AG09309 (cell line): ENCODE measurements at places on chromosomes 1 and 21.

GRCh38 chr1:44114098-44114497, 4.5 kb upstream of the KLF17 start:
- no peak for DNase-seq

DNA sequence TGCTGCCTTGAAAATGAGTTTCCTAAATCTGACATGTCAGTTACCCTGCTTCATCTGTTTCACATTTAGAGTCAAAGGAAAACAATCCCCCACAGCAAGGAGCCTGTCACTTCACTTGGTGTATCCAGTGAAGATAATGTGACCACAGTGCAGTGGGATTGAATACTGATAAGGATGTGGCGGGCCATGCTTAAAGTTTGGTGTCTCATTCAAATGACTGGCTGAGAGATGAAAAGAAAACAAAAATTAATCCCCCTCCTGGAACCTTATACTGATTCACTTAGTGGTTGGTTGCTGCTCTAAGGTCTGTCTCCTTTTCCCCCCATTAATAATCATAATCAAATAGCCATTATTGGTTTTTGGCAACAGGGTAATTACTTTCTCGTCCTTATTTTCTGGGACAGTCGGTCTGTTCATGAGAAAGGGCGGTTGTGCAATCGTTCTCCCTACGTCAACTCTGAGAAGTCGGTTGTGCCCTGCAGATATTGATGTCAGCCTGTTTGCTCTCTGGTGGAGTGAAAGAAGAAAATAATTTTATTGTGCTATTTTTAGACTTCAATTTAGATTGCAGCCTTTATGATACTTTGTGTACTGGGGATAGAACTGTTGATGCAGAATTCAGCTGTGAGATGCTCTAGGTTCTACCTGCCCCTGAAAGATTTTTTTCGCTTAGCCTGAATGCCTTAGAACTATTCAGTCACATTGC, 360.2 kb downstream of the DISC1 start:
- DNase-seq = no peak

DNA sequence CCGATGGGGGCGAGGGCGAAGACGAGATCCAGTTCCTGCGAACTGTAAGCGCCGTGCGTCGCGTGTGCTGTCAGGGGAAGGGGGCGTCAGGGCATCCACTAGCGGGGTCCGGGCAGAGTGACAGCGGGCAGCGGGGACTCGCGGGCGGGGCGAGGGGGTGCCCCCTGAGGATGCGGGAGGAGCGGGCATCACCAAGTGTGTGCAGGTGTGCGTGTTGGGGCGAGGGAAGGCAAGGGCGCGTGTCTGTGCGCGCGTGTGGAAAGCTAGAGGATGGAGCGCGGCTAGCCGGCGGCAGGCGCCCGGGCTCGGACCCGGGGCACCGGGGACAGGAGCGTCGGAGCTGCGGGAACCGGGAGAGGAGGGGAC, 525 bp downstream of the RYR2 start:
- DNase-seq = no peak

- no peak for DNase-seq
These were observed 27.4 kb downstream of the MAP7D1 start for GRCh38 chr1:36183309-36183856.
